ENCODE measurements at places on chromosomes 6 and 20. TPM values are rescaled to one million over a fixed set of nuclear protein-coding genes. Genes with fewer than 3 reads are reported as not detected.

Gene GABRR1
- not detected for total RNA-seq

GRCh38 chr20:17882065-17882833 lies 86.3 kb downstream of the SNX5 start:
- no peak for DNase-seq

Gene RAB44
- 0.05 TPM for total RNA-seq

DNA sequence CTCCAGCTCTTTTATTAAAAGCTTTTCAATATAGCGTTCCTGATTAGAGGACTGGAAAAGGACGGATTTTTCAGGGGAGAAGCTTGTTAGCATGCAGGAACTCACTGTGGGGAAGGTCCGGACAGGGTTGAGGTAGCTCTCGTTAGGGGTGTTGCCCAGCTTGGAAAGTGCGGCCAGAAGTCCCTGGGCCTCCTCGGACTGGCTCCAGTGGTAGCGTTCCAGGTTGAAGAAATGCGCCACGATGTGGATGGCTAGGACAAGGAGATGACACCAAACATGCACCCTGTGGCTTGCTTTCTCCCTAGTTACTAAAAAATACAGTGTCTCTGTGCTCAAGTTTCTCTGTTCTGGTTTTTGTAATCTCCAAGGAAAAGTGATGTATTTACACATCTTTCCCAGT lies 12.5 kb downstream of the NOX3 start:
- DNase-seq = no peak

GRCh38 chr6:150689900-150690590 lies 90.4 kb downstream of the PLEKHG1 start:
- DNase-seq = no peak

GRCh38 chr20:37354210-37355195 lies 8.6 kb downstream of the SRC start:
- no peak for DNase-seq

DNA sequence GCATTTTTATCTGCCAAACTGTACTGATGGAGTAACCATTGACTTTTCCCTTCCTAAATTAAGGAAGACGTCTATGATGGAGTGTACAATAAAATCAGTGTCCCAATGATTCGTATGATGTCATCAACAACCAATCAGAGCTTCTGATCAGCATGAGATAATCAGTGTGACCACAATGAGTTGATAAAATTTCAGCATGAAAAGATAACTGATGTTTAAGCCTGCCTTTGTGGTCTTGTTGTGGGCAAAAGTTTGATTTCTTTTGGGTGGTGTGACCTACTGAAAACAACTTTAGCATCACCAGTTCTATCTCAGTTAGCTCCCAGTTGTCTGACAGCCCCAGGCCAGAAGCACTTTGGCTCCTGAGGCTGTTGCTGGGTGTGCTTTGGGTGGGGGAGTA lies 3.3 kb downstream of the PCIF1 start:
- DNase-seq = no peak

DNA sequence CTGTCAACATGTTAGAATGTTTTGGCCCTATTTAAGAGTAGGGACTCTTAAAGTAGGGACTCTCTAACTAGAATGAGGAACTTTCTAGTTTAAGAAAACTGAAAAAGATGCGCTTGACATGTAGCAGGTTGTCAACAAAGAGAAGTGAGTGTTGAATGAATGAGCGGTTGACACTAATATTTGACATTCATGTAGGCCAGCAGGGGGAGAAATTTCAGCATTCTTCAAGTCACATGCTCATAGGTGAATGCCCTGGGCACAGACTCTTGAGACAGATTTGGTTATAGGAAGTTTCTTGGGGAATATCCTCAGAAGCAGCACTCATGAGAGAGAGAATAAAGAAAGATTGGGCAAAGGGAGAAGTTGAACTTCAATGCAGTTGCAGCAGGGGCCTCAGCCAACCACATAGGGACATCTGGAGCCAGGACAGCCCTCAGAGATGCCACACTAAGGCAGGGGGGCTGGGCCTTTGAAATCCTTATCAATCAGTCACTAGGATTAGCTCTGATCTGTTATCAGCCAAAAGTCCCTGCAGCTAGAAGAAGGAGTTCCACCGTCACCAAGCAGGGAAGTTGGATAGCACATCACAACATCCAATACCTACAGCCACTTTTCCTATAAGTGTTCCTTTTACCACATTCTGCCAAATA lies 145.1 kb upstream of the FKBP1C start:
- no peak for DNase-seq

DNA sequence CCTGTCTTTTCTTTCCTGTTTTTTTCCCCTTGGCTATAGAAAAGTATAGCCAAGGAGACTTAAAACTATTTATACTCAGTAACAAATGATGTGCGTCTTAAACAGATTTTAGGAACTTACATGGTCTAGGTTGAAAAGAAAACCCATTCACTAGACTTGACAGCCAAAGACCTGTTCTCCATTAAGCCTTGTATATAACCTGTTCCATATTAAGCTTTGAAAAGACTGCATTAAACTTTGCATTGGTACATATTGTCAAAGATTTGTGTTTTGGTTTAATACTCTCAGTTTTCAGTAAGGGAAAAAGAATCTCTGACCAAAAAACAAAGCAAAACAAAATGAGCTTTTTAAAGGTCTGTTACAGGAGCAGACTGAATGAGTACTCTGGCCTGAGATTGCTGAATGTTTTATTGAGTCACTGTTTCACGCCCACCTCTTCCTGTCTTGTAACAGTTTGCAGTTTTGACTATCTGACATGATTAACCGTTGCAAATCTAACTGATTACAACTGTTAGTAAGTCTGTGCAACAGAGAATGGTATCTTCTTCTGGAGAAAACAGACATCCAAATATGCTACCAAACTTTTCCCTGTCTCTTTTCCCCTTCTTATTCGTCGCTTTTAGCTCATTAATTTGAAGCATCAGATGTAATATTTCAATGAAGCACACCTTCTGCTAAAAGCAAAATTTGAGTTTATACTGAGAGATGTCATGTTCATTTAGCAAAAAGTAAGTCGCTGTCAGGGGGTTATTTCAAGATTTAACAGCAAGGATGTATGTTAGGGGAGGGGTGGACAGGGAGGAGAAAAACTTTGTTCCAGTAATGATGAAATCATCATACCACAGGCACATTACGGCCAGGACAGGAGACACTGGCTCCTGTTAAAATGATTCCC lies 59.1 kb upstream of the SUPT3H start:
- no peak for DNase-seq

- no peak for DNase-seq
Measured at GRCh38 chr6:63346217-63346835, 26.5 kb upstream of the LGSN start.

DNA sequence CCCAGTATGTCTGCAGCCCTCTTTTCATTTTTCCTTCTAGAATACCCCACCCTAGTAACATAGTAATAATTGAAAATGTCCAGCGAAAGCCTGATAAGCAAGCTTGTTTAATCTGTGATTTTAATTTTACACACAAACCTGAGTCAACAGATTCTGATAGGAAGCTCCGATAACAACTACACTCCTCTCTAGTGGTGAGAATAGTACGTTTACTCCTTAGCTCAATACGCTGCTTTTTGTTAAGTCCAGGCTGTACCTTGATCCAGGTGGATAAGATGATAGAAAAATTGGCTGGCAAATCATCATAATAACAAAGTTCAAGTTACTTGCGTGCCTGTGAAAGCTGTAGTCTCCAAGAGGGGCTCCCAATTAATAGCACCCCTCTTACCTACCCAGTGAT lies 25.5 kb upstream of the DCBLD1 start:
- no peak for DNase-seq

GRCh38 chr6:107485157-107485556 lies 4.8 kb upstream of the SOBP start:
- DNase-seq = no peak

Gene GGT7
- total RNA-seq = 21.6 TPM

Gene MYMX
- 0.36 TPM for total RNA-seq

Gene RAET1L
- total RNA-seq = not detected

GRCh38 chr6:144438103-144438502 lies 153.0 kb downstream of the UTRN start:
- DNase-seq = no peak

Gene NQO2
- total RNA-seq = 51.1 TPM

Gene DEFB124
- not detected for total RNA-seq

- no peak for DNase-seq
Measured at GRCh38 chr6:25302151-25302550, 23.0 kb downstream of the CARMIL1 start.

- no peak for DNase-seq
Measured at GRCh38 chr6:24332317-24332716, 25.5 kb downstream of the DCDC2 start.

DNA sequence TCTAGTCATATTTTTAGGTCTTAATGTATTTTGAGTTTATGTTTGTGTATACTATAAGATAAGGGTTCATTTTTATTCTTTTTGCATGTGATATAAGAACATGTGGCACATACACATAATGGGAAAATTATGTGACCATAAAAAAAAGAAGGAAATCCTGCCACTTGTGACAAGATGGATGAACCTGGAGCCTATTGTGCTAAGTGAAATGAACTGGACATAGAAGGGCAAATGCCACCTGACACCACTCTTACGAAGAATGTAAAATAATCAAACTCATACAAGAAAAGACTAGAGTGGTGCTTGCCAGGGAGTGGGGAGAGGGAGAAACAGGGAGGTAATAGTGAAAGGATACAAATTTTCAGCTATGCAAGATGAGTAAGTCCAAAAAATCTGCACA lies 126.1 kb downstream of the PLEKHG1 start:
- DNase-seq = no peak

Gene LY6G6D
- total RNA-seq = not detected

- no peak for DNase-seq
Measured at GRCh38 chr6:26594131-26594498, 2.6 kb upstream of the ABT1 start.

Gene MUC22
- 0.08 TPM for total RNA-seq

GRCh38 chr6:72677740-72678139 lies 55.9 kb downstream of the KCNQ5 start:
- no peak for DNase-seq

DNA sequence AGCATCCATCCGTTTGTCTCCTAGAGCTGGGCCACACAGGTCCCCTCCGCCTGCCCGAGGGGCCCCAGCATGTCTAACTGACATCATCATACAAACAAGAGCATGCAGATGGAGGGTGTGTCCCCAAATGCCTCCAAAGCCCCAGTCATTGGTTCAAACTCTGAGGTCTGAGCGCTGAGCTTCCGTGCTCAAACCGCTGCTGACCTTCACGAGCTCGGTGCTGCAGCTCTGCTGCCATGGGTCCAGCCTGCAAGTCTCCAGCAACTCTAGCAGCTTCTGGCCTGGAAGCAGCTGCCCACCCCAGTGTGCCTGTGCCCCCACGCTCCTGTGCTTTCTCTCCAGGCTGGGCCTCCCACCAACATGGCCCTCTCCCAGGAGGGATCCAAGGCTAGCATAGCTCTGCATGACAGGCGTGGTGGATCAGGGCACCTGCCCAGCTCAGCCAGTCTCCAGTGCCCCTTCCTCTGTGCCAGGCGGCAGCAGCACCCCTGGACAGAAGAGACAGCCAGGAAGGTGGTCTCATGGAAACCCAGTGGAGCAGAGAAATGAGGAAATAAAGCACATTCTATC lies 131.6 kb upstream of the PMEPA1 start:
- DNase-seq = no peak

Gene C6orf15
- total RNA-seq = not detected

DNA sequence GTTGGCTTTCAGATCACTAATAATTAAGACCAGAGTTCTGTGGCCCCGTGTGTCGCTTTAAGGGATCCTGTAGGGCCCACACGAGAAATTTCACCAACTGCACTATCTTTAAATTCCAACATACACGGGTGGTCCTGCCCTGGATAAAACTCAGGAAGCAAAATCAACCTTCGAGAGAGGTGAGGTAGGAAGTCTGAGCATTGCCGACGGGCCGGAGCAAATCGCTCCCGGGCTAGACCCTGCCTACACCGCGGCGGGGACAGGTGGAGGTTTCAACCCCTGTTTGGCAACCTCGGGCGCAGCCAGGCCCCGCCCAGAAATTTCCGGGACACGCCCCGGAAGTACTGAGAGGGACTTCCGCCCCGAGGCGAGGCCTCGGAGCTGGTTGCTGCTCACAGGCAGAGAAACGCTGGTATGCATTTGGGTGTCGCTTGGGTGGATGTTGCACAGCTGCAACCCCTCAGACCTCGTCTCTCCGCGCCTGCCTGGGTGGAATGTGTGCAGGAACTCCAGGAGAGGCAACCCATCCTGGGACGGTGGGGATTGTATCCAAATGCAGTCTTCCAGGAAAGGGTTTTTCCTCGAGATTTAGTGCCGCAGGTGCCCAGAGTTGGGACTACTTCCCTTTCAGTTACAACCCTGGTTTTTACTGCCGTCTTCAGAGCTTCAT lies 19.9 kb downstream of the ZKSCAN8 start:
- DNase-seq = peak; percentile 78

Gene SALL4
- total RNA-seq = 0.25 TPM

DNA sequence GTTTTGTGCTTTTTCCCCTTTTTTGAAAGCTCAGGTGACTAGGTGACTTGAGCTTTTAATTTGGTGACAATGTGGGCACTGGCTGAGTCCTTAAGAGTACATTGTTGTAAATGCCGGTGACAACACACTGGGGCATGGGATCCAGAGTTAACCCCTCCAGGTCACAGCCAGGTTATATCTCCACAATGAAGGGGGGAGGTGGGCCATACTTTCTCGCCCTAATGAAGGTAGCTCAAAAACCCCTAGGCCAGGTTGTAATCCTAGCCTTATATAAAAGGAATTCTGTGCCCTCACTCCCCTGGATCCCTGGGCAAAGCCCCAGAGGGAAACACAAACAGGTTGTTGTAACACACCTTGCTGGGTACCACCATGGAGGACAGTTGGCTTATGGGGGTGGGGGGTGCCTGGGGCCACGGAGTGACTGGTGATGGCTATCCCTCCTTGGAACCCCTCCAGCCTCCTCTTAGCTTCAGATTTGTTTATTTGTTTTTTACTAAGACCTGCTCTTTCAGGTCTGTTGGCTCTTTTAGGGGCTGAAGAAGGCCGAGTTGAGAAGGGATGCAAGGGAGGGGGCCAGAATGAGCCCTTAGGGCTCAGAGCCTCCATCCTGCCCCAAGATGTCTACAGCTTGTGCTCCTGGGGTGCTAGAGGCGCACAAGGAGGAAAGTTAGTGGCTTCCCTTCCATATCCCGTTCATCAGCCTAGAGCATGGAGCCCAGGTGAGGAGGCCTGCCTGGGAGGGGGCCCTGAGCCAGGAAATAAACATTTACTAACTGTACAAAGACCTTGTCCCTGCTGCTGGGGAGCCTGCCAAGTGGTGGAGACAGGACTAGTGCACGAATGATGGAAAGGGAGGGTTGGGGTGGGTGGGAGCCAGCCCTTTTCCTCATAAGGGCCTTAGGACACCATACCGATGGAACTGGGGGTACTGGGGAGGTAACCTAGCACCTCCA lies 2.2 kb upstream of the VEGFA start:
- DNase-seq = no peak

Data from left ventricle myocardium inferior (tissue), 1 donor.